Osteoblast (primary cell): ENCODE measurements at places on chromosomes 6 and 20.

GRCh38 chr6:46985943-46986342 is 56.2 kb downstream of the ADGRF1 start:
- DNase-seq: no peak

GRCh38 chr6:159168536-159169192 is 536 bp upstream of the FNDC1 start:
- peak; percentile 94 for DNase-seq

GRCh38 chr6:161890832-161891297 is 617.0 kb upstream of the AGPAT4 start:
- DNase-seq: no peak

GRCh38 chr20:23203951-23204730 is 118.0 kb upstream of the CD93 start:
- no peak for DNase-seq

GRCh38 chr6:157139054-157139708 is 184.1 kb downstream of the TMEM242 start:
- DNase-seq: peak; percentile 57

- DNase-seq: peak; percentile 58
Observed at GRCh38 chr20:36167902-36168503, 13.5 kb downstream of the EPB41L1 start.

GRCh38 chr6:156021746-156022396 is 566.2 kb upstream of the NOX3 start:
- peak; percentile 85 for DNase-seq

DNA sequence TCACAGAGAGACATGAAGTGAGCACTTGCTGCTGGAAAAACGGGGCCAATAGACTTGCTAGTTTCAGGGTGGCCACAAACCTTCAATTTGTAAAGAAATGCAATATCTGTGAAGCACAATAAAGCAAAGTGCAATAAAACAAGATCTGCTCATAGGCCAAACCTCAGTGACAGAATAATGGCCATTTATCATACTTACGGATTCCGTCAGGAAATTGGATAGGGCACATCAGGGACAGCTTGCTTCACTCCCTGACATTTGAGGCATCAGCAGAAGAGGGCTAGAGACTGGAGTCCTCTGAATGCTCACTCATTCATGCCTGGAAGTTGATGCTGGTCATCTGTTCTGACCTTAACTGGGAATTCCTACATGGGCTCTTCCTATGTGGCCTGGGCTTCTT is 165.5 kb upstream of the OPRM1 start:
- no peak for DNase-seq

DNA sequence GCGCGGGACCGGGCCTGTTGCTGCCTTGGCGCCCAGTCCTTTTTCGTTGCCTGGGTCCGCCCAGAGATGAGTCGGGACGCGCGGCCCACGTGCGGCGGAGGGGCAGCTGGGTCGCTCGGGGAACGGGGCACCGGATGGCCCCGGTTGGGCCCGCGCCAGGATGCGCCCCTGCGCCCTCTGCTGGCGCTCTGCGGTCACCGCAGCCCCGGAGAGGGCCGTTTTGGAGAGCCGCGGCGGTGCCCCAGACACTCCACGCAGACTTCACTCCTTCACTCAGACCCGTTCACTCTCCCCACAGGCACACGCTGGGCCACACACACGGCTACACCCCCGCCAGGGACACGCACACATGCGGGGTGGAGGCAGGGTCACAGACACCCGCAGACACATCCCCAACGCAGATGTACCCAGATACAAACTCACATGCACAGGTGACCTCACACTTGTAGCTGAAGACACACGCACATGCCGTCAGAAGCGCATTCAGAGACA is 38.8 kb downstream of the SRC start:
- DNase-seq: peak; percentile 98

DNA sequence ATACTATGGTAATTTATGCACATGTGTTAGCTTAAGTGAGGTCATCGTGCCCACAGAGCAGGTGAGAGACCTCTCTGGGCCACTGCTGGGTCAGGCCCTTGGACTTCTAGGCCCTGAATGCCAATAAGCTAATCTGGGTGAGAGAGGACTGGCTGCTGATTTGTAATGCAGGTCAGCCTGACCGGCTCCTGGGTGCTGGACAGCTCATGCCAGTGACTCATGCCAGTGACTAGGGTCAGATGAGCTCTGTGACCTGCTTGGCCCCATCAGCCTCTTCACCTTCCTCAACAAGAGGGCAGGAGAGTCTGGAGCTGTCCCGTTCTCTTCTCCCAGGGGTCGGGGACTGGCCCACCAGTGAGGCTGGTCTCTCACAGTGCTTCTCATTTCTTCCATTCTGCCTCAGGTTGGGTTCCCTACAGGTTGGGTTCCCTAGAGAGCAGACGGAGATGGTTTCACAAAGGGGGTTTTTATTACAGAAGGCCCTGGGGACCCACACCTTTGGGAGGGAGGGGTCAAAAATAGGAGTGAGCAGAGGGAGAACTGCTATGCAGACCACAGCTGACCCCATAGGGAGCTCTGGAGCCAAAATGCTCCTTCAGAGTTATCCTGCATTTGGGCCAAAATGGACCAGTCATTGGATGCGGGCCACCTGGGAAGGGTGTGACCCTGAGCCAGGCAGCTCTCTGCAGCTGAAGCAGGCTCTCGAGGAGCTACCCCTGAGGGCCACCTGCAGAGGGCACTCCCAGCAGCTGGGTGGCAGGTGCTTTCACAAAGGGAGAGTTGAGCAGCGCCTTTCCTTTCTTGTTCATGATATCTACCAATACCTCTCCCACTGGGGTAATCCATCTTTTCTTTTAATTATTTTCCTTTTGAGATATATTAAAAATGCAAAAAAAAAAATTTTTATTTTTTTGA is 2.2 kb upstream of the OXT start:
- DNase-seq: peak; percentile 86

GRCh38 chr6:117681162-117681741 is 6.0 kb downstream of the NUS1 start:
- no peak for DNase-seq

DNA sequence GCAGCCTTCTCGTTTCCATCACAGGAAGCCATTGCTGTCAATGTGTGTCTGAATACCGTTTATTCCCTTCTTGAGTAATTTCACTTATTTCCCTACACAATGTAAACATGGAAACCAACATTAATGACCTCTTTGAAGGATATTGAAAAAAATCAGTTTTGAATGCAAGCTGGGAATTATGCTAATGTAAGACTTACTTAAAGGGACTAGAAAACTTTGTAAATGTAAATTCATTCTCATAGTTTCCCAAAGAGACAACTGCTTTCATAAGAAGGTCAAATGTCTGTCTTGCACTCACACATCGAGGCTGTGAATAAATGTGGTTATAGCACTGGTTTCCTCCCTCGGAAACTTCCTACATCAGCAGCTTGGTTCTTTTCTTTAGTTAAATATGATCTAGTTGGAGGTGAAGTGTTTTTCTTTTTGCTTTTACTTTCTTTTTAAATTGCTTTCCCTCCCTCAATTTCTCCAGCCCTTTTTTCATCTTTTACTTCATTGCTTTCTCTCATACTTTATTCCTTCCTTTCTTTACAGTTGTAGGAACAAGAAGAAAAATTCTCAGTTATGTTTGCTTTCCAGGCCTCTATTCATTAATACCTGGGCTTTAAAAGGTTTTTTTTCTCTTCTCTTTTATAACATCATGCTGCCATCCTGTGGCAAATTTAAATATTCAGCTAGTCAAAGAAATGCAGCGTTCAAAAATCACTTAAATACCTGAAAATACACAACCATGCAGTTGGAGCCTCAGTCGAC is 108.3 kb downstream of the TNFAIP3 start:
- DNase-seq: no peak

DNA sequence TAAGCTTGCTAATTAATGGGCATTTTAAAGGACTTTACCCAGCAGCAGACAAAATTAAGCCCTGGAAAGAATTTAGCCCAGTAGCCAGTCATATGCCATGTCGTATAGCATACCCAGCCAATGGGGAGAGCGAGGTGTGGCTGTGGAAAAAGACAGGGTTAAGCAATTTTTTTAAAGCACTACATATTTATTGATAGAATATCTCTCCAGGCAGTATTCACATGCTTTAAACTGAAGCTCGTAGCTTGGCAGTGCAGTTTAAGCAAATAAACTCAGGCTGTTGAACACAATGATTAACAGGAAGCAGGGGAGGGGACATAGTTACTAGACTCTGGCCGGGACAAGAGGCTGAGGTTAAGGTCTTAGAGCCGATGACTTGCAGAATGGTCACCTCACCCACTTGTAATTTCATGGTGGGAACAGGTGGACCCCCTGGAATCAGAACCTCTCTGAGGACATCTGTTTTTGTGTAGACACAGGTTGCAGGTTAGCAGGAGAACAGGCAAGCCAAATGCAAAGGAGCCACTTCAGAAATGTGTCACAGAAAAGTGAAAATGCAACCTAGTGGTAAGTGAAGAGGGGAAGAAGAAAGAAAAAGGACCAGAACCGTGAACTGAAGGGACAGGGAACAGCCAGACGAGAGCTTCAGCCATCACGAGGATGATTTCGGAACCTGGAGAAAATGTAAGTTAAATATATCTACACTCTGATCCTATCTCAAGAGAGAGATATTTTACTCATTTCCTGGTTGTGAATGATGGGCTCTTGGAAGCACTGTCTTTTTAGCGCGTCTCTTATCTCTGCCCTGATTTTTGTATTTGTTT is 7.2 kb downstream of the GCNT2 start:
- peak; percentile 53 for DNase-seq

DNA sequence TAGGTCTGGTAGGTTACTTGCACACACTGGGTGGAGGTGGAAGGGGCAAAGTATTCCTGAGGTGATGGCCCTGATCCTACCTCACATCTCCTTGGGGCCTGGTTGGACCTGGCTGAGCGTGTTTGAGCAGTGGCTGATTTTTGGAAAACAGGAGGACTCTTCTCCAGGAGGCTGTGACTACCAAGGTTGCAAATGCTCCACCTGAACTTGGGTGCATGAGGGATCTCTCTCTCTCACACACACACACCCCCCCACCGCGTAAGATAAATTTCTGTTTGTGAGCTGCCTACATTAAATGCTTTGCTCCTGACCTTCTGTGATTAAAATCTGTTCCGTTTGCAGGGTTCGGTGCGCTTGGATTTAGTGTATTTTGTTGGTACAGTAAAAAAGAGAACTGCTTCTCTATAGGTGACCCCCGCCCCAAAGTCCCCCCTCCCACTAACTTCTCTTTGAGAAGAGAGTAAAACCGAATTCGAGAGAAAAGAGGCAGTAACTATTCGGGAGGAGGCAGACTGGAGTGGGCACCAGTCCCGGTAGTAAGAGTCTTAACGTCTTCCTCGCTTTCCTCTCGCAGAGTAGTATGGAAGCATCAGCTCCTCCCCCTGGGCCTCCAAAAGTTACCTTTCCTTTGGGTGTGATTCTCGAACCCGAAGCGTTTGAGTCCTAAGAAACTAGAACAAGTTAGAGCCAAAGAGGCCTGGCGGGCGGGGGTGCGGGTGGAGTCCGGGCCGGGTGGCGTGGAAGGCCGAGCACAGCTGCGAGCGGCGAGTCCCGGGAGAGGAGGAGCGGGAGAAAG is 585 bp upstream of the DSE start:
- no peak for DNase-seq

GRCh38 chr6:144559865-144560593 is 274.9 kb downstream of the UTRN start:
- no peak for DNase-seq

DNA sequence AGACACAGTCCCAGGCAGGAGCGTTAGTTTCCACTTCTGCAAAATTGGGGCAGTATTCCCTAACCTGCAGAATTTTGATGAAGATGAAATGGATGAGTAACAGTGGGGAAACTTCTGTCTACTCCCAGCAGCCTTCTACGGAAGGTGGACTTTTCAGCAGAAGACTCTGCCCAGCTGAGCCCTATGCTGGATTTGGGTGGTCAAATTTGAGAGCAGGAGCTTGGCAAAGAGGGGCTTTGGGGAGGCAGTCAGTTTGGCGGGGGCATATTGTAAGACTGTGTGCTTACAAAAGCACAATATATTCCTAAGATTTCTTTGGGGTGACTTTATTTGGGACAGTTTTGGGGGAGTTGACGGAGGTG is 5.4 kb upstream of the SDCBP2 start:
- DNase-seq: no peak

DNA sequence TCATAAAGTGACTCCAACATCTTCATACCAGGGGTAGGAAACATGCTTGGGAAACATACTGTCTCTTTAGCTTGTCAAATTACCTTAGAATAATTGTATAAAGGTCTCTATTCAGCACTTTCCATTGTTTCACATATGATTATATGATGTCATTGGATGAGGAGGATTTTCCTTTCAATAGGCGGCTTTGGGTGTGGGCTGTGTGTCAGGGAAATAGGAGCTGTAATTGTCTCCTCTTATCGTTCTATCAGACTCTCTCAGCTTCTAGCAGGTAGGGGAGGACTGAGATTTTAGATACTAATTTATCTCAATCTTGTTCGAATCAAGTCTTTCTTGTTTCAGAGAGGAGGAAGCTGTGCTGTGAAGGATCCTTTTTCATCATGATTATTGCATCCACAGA is 179.4 kb upstream of the OLIG3 start:
- no peak for DNase-seq

- no peak for DNase-seq
Observed at GRCh38 chr6:158780246-158780884, 38.8 kb downstream of the EZR start.
